HTR-8/SVneo (cell line): ENCODE measurements at places on chromosomes 7 and 10.

- DNase-seq, result no peak
Observed at GRCh38 chr10:28930514-28931495, 253.5 kb downstream of the BAMBI start.

DNA sequence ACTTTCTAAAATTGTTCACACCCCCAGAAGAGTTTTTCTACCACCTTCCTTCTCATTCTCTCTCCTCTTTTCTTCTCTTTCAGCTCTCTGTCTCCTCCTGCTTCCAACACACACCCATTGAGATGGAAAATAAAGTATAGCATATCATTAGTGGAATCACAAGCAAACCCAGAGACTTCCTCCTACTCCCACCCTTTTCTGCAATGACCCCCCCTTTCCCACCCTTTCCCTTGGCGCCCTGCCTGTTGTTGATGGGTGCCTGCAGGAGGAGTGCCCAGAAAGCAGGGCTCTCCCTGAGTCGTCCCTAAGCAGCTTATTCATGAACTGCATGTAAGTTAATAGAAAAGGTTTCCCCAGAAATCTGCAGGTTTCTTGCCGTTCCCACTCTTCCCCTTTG, 300.0 kb downstream of the PLXNA4 start:
- no peak for DNase-seq

DNA sequence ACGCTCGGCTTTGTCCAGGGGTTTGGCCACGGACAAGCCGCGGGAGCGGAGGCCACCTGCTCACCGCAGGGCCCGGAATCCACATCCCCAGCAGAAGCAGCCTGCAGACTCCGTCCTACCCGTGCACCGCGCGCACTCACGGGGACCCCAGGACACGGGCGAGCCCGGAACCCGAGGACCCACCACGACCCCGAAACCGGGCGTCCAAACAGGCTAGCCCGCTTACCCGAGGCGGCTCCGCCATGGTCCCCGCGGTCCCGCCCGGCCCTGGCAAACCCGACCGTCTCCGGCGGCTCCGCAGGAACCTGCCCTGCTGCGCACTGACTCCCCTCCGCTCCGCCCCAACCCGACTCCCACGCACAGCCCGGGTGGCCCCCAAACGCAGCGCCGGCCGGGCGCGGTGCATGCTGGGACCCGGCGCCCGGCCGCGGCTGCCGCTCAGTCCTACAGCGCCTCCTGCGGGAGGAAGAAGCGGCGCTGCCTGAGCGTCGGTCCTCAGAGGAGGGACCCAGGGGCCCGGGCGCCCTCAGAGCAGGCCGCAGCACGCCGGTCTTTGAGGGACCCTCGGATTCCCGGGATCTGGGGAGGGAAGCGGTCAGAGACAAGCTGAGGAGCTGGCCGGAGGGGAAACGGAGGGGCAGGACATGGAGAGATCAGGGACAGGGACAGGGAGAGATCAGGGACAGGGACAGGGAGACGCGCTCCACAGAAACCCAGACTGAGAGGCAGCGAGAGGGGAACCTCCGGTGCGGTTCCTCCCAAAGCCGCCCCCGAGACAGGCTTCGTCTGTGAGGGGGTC, at the start of gene ZNF786:
TSS of gene ZNF786 (minus strand) at position 322 of the 799 bp plus-strand sequence. CDS start at position 244, 78 bp downstream.
- peak; percentile 86 for DNase-seq

- DNase-seq, result no peak
Observed at GRCh38 chr7:110762546-110763225, 328.2 kb upstream of the LRRN3 start.

- DNase-seq, result no peak
Observed at GRCh38 chr7:105353752-105354328, 34.9 kb downstream of the SRPK2 start.

GRCh38 chr10:70132098-70133029, at the start of gene AIFM2:
TSS of gene AIFM2 (minus strand) at chr10:70132825. CDS start at chr10:70124084, 8,741 bp downstream.
- DNase-seq, result peak; percentile 83

DNA sequence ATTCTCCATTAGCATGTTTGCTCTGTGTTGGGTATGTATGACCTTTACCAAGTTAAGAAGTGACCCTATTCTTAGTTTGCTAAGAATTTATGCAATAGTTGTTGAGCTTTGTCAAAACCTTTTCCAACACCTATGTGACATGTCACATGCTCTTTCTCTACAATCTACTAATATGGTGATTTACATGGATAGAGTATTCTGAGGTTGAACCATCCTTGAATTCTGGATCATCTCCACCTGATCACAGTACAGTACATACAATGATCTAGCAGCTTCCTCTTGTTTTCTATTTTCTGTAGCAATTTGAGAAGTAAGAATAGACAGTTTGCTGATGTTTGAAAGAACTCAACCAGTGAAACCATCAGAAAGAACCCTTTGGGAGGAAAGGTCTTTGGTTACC, 101.2 kb upstream of the PDGFA start:
- no peak for DNase-seq

DNA sequence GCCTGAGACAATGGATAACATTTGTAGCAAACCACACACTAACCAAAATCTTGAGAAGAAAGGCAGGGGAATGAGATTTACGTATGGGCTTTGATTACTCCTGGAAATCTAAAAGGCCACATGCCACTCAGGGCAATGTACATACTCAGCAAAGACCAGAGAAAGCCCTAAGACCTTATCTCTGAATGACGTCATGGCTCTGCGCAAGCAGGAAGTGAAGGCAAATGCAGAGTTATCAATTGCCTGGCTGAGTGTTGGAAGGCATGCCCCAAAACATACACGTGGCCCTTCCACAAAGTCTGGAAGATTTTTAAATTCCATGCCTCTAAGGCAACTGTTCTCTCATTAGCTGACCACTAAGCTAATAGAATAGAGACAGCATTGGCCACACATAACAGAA, 90.9 kb upstream of the NRBF2 start:
- DNase-seq, result no peak

- no peak for DNase-seq
Observed at GRCh38 chr10:43852644-43853214, 204.0 kb upstream of the ZNF32 start.

GRCh38 chr10:33774857-33775256, 440.4 kb upstream of the NRP1 start:
- DNase-seq, result no peak

GRCh38 chr10:127600479-127600878, 51.4 kb downstream of the NPS start:
- DNase-seq, result no peak

DNA sequence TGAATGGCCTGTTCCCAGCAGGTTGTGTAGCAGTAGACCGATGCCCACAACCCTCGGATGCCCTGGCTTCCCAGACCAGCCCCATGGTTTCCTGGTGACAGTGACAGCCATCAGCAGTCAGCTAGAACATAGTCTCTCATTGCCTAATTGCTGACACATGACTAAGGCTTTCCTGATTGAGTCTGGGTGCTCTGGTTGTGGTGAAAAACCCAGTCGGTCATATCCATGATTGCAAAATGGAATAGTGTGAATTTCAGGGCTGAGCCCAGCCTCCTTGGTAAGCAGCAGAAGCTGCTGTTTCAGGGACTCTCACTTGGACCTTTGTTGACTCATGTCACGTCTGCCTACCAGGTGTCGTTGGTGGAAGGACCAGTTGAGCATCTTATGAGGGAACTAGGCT, 36.6 kb downstream of the POR start:
- no peak for DNase-seq

DNA sequence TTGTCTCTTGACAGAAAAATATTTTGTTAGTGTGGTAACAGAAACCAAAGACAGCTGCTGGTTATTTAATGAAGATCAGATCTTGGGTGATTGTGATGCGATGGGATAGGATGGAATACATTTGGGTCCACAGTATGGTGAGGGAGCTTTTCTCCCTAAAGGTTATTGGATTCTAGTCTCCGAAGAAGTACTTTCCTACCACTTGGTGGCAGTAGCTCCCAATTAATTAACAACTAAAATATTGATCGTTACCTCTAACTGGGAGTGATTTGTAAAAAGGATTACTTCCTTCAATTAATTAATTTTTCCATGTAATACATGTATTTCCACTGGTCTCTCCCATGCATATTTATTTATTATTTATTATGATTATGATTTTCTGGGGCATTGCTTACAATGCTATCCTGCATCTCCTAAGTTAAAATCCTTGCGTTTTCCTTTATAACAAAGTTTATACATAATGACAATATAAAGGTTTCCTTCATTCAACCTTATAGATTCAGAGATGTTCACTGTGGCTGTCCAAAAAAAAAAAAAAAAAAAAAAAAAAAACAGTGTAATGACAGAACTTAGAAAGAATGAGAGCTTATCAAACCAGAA, 25.6 kb downstream of the TMEM196 start:
- peak; percentile 27 for DNase-seq

GRCh38 chr7:148385009-148385682, 205.4 kb upstream of the C7orf33 start:
- DNase-seq, result no peak

- DNase-seq, result no peak
Observed at GRCh38 chr10:91610919-91611318, 22.0 kb downstream of the PPP1R3C start.

DNA sequence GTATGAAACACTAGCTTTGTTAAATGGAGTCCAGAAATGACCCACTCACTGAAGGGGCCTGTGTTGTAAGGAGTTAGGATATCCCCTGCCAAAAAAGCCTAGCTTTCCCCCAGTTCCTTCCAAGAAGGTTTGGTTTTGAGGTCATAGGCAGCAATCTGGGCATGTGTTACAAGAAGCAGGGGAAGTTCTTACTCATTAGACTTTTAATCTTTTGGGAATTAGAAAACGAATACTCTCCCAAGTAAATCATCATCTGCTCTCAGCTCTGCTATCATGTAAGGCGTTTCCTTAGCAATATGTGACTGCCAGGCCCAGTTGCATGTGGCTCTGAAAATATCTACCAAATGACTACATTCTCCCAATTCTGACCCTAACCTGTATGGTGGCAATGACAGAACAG, 3.7 kb downstream of the NOD1 start:
- DNase-seq, result no peak

DNA sequence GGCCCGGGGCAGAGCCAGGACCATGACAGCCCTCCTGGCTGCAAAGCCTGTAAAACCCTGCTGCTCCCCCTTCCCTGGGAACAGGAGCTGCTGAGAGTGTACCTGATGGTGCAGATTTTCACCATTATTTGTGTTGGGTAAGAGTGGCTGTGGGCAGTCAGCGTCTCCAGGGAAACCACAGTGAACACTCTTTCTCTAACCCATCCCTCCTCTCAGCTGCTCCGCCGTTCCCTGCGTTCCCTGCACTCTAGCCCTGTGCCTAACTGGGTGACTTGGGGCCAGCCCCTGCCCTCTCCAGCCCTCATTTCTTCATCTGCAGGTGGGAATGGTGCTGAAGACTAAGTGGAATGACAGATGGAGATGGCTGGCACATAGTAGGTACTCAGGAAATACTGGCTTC, 75.9 kb upstream of the PCBD1 start:
- no peak for DNase-seq

GRCh38 chr10:14116021-14116420, 214.7 kb downstream of the FRMD4A start:
- no peak for DNase-seq

GRCh38 chr10:25562547-25562946, 371.5 kb upstream of the MYO3A start:
- no peak for DNase-seq

DNA sequence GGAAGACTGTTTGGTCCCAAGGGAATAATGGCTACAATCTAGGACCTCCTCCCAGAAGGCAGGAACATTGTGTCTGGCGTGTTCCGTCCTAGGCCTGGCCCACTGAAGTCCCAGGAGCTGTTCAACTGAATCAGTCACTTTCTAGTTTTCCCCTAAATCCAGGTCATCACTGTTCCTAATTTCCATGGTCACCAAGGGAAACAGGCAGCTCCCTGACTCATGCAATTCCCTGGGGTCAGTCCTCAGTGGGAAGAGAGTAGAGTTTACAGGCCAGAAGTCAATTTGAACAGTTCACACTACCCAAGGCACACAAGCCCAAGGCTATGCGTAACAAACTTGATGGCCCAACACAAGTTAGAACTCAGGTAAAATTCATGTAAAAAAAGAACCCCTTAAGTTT, 44.0 kb downstream of the CREB3L2 start:
- DNase-seq, result no peak

- no peak for DNase-seq
Observed at GRCh38 chr7:22481726-22482125, 18.3 kb downstream of the STEAP1B start.

GRCh38 chr7:2011266-2012043, 221.3 kb downstream of the MAD1L1 start:
- DNase-seq, result no peak

DNA sequence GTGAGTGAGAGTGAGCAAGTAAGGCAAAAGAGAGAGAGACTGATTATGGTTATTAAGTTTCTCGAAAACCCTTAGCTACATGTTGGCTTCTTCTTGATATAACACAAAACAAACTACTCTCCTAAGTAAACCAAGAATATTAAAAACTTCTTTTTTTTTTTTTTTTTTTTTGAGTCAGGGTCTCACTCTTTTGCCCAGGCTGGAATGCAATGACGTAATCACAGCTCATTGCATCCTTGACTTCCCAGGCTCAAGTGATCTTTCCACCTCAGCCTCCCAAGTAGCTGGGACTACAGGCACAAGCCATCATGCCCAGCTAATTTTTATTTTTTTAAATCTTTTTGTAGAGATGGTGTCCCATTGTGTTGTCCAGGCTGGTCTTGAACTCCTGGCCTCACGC, 102.2 kb upstream of the IL6 start:
- DNase-seq, result no peak

DNA sequence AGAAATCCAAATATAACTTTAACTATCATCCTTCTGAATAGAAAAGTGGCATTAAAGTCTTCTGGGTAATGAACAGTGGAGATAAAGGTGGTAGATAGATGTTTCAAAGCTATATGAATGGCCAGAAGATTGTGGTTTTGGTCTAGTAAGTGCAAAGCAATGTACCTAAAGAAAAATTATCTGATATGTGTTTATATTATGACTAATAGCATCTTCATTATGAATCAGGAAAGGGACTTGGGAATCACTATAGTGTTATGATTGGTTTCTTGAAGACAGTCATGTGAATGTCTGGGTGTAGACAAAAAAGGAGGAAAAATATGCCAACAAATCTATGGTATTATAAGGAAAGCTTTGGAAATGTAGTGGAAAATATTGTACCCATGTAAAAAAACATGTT, 3.0 kb downstream of the ZNF518A start:
- DNase-seq, result no peak

DNA sequence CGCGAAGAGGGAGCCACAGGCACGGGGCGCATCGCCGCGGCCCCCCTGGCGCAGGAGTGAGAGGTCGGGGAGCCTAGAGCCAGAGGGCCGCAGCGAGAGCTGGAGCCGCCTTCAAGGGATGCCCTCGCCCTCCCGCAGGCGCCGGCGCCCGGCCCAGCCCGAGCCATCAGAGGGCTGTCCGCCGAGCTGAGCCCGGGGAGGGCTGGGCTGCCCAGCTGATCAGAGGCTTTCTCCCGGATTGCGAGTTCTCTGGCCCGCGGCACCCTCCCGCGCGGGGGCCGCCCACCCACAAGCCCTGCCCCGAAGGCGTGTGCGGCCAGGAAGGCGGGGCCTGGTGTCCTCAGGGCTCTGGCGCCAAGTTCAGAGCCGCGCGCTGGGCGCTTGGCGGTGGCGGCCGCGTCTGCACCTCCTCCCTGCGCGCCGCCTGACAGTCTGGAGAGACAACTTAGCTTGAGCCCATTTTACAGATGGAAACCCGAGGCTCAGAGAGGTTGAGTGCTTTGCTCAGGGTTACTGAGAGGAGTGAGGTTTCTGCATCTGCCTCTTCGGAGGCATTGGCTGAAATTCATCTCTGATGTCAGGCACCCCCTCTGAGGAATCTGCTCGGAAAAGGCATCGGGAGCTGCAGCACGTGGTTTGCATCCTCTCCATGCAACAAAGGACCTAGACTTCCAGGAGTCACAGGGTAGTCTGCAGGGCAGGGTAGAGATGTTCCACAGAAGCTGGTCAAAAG, 3.8 kb upstream of the ANTXRL start:
- peak; percentile 44 for DNase-seq
